Urinary bladder (tissue), 4 donors: ENCODE measurements at places on chromosomes 13 and 19. TPM values are rescaled to one million over a fixed set of nuclear protein-coding genes. Genes with fewer than 3 reads are reported as not detected.

TPTE2 gene
- 0.16 TPM for total RNA-seq

ZNF829 gene
- total RNA-seq: 9.8 TPM

KLF1 gene
- total RNA-seq: 0.26 TPM

TLE6 gene
- 1.4 TPM for total RNA-seq

C3 gene
- 38.9 TPM for total RNA-seq

KLK15 gene
- not detected for total RNA-seq

NANOS3 gene
- not detected for total RNA-seq

APLP1 gene
- 3.0 TPM for total RNA-seq

CGB5 gene
- total RNA-seq: not detected

ZSWIM9 gene
- 1.6 TPM for total RNA-seq

EFNA2 gene
- 0.32 TPM for total RNA-seq

LIG4 gene
- 14.6 TPM for total RNA-seq

PROZ gene
- not detected for total RNA-seq

C19orf33 gene
- total RNA-seq: 36.8 TPM

KCNK6 gene
- total RNA-seq: 11.8 TPM

C19orf85 gene
- not detected for total RNA-seq

SHISA7 gene
- total RNA-seq: 0.16 TPM

SIAH3 gene
- total RNA-seq: 0.16 TPM

ZNF682 gene
- total RNA-seq: 17.4 TPM

ANGPTL8 gene
- total RNA-seq: not detected

UHRF1 gene
- 8.5 TPM for total RNA-seq

IGFL3 gene
- not detected for total RNA-seq

DPF1 gene
- total RNA-seq: 1.1 TPM

MYH14 gene
- total RNA-seq: 15.5 TPM

NCAN gene
- 0.42 TPM for total RNA-seq

ZNF90 gene
- total RNA-seq: 13.4 TPM

KLK2 gene
- total RNA-seq: not detected

CEACAM3 gene
- not detected for total RNA-seq

ZNF283 gene
- 54.0 TPM for total RNA-seq

ADAMTS10 gene
- 44.3 TPM for total RNA-seq

TSHZ3 gene
- total RNA-seq: 25.9 TPM

FPR3 gene
- 1.0 TPM for total RNA-seq

ZNF154 gene
- 29.3 TPM for total RNA-seq

ZNF541 gene
- 0.16 TPM for total RNA-seq

PCP2 gene
- not detected for total RNA-seq

ZFR2 gene
- total RNA-seq: not detected

CDC42EP5 gene
- 31.4 TPM for total RNA-seq
